ENCODE measurements at places on chromosomes 6 and 20.

DNA sequence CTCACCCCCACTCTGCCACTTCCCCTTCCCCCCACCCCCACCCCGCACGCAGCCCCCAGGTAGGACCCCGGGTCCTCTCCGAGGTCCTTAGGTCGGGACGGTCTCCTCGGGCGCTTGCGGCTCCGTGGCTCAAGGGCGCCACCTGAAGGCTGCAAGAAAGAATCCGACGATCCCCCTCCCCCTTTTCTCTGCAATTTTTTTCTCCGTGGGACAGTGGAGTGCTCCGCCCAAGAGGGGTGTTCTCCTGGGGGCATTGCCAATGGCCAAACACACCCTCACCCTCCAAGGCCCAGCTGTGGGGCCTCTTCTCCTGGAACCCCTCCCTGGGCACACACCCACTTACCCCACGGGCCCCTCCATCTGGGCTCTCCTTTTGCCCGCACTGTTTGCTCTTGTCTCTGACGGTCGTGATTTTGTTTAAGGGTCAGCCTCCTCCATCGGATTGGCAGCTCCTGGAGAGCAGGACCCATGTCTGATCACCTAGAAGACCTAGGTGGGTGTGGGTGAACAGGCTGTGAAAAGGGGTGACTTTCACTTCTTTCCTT, 1.1 kb upstream of the TMEM74B start:
- peak; percentile 43 for DNase-seq

GRCh38 chr20:50395251-50395729, 114.9 kb upstream of the PTPN1 start:
- DNase-seq = no peak

GRCh38 chr6:37116326-37116725, 53.6 kb upstream of the PIM1 start:
- DNase-seq = no peak

GRCh38 chr6:52653151-52653550, 17.8 kb upstream of the TMEM14A start:
- DNase-seq = no peak

DNA sequence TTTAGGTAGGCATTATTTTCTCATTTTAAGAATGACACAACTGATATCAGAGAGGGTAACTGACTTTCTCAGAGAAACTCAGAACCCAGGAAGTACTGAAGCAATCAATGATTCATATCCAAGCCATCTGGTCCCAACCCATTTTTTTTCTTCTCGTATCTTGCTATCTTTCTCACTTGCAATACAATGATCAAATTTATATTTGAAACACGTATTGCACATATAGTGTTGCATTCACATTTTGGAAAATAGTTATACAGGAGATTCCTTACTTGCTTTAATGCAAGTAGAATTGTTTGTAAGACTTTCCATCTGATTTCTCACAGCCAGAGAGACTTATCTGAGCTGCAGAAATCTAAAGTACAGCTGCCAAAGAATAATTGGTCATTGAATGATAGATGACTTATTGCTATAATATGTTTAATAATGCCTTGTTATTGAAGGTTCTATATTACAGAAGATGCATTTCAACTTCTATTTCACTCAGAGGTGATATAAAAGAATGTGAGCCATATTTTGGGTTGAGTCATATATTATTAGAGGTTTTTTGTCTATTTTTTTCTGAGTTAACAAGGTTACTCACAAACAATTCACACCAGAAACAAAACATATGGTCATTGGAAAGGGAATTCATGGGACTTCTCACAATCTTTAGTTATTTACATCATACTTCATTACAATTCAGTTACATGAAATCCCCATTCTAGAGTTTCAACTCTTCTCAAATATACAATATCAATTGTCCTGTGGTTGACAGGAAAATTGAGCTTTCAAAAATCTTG, 337.5 kb upstream of the CITED2 start:
- no peak for DNase-seq

- DNase-seq = no peak
These were observed 114.3 kb upstream of the SLC2A12 start for GRCh38 chr6:134166511-134167261.

DNA sequence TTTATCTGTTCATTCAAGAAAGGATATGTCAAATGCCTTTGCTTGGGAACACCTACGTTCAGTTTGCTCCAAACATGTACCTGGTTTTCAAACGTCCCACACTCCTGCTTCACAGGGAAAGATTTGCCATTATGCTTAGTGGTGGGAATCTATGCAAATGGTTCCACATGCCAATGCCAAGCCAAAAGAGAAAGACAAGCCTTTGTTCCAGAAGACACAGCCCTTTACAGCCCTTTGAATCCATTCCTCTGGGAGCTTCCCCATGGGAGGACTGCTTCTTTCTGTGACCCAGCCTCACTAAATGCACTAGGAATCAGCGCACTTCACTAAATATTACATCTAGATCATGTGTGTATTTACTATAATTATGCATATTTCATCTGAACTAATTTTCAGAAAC, 619.5 kb downstream of the PRKN start:
- DNase-seq = no peak

DNA sequence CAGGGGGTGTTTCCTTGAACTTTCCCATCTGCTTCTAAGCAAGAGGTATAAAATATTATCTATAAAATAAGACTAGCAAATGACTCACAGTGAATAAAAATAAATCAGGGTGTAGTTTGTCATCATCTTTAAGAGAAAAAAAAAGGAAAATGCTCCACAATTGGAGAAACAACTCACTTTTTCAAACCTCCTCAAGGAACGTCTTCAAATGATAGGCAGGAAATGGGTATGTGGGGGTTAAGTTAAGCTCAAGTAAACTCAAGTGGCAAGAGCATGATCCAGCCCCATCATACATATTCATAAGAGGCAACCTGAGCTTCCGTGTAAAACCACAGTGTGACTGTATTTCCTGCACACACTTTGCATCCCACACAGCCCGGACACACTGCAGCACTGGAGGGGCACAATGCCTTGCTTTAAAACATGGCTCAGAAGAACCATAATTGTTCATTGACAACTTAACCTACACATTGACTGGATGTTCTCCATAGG, 58.5 kb upstream of the CEP85L start:
- peak; percentile 77 for DNase-seq
